ENCODE measurements at places on chromosomes 11 and 22. TPM values are rescaled to one million over a fixed set of nuclear protein-coding genes. Genes with fewer than 3 reads are reported as not detected.

The SCGB1A1 gene
- total RNA-seq = not detected

The RAPSN gene
- 0.27 TPM for total RNA-seq

The MRGPRF gene
- 178 TPM for total RNA-seq

The RFPL1 gene
- not detected for total RNA-seq

The MGAT3 gene
- 2.6 TPM for total RNA-seq

The CD3E gene
- 0.78 TPM for total RNA-seq

The ZNF280A gene
- not detected for total RNA-seq

The DNAJB7 gene
- not detected for total RNA-seq

The DDI1 gene
- total RNA-seq = not detected

The UPK2 gene
- total RNA-seq = not detected

The SUSD2 gene
- total RNA-seq = 2.4 TPM

The DEAF1 gene
- 19.9 TPM for total RNA-seq

The HPS5 gene
- total RNA-seq = 37.3 TPM

The SERHL2 gene
- total RNA-seq = 3.1 TPM

The CCDC81 gene
- 0.23 TPM for total RNA-seq

The FOLR1 gene
- 0.81 TPM for total RNA-seq

The FBLN1 gene
- total RNA-seq = 389 TPM

The KCNJ11 gene
- total RNA-seq = 4.0 TPM

The SHANK3 gene
- 5.9 TPM for total RNA-seq

The HTATIP2 gene
- 47.9 TPM for total RNA-seq

The CHEK1 gene
- 3.0 TPM for total RNA-seq

The PARVA gene
- total RNA-seq = 244 TPM

The OR51B4 gene
- total RNA-seq = not detected

The CTSF gene
- 91.7 TPM for total RNA-seq

The SGSM1 gene
- total RNA-seq = 4.2 TPM

The TSPAN32 gene
- 3.6 TPM for total RNA-seq

The IGLL5 gene
- total RNA-seq = not detected

The C11orf87 gene
- not detected for total RNA-seq

The OR8D1 gene
- not detected for total RNA-seq

The LDLRAD3 gene
- total RNA-seq = 7.6 TPM

The PKDREJ gene
- under 0.01 TPM for total RNA-seq

The MRPL40 gene
- 25.8 TPM for total RNA-seq

The ANO9 gene
- not detected for total RNA-seq

The MMP11 gene
- total RNA-seq = 2.3 TPM

The MRPL16 gene
- total RNA-seq = 49.8 TPM

The GLYAT gene
- total RNA-seq = not detected

The TPBGL gene
- total RNA-seq = 0.31 TPM

The GAL gene
- total RNA-seq = not detected

The TMEM134 gene
- 35.2 TPM for total RNA-seq

The DGCR8 gene
- total RNA-seq = 23.8 TPM

The CCDC89 gene
- 1.7 TPM for total RNA-seq

The MYBPC3 gene
- total RNA-seq = 0.13 TPM

The GPR83 gene
- total RNA-seq = not detected

The KCNE3 gene
- total RNA-seq = 21.9 TPM

The POU2AF1 gene
- not detected for total RNA-seq

The OR51I1 gene
- not detected for total RNA-seq

The SLC22A12 gene
- total RNA-seq = not detected

The MAPK1 gene
- total RNA-seq = 70.8 TPM

The GTSE1 gene
- total RNA-seq = not detected

The APOA4 gene
- total RNA-seq = not detected

The SLN gene
- total RNA-seq = not detected

The PAFAH1B2 gene
- total RNA-seq = 65.6 TPM

The PHF21B gene
- total RNA-seq = 1.9 TPM

The C11orf86 gene
- total RNA-seq = not detected

The MB gene
- 12.9 TPM for total RNA-seq

The C11orf16 gene
- total RNA-seq = not detected
